ENCODE measurements at places on chromosomes 2 and 18.
A peak's percentile ranks its signal among the peaks of the same experiment; 100 is the strongest.

- DNase-seq, result peak; percentile 90
Observed at GRCh38 chr2:218979846-218980734, 4.9 kb downstream of the FEV start.

- DNase-seq, result no peak
Observed at GRCh38 chr2:83991992-83992391, 467.1 kb downstream of the SUCLG1 start.

DNA sequence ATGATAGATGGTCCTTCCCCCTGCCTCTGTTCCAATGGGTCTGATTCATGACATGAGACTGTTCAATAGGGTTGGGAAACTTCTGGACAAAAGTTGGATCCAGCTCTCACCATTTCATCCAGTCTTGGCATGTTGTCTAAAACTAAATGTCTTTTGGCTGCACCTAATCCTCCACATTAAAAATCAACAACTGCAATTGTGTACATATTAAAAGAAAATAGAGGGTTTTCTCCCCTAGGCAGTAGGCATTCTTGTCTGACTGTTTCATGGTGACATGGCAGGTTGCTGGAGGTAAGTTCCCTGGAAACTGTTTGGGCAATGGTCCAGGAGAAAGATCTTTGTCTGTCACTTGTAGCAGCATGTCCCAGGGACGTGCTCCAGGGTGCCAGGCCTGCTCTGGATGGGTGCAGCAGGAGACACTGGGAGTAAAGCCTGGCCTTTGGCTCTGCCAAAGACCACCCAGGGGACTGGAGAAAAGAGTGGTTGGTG lies 135.8 kb downstream of the TCF4 start:
- peak; percentile 63 for DNase-seq

DNA sequence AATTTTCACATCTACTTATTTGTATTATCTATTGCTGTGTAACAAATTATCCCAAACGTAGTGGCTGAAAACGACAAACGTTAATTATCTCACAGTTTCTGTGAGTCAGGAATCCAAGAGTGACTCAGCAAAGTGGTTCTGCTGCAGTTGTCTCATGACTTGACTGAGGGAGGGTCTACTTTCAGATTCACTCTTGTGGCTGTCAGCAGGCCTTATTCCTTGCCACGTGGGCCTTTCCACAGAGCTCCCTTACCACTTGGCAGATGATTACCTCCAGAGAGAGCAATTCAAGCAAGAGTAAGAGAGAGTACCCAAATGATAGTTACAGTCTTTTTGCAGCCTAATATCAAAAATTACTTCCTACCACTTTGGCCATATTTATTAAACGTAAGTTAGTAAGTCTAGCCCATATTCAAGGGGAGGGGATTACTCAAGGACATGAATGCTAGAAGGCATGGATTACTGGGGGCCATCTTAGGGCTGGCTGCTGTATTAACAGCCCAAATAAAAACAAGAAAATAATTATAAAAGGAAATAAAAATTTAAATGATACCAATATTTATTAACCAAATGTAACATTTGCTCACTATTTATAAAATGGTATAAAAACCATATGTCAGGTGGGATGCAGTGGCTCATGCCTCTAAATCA lies 48.7 kb upstream of the NBEAL1 start:
- DNase-seq, result no peak

DNA sequence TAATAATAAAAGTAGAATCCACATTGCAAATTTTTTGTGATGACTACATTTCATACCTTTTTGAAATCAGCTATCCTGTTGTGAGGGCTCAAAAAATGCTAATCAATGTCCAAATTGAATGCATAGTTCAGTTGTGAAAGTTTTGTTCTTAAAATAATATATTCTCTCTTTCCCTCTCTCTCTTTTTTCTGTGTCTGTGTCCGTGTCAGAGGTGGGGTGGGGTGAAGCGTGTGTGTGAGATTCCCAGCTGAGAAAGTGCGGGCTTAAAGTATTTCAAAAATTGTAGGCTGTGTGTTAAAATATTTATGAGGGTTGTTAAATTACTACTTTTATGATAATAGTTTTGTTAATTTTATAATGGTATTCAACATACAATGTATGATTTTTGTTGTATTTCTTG lies 388.0 kb upstream of the LRRTM4 start:
- DNase-seq, result no peak

- DNase-seq, result no peak
Observed at GRCh38 chr18:2354292-2354691, 217.0 kb downstream of the METTL4 start.

GRCh38 chr18:37872562-37872961 lies 307.0 kb upstream of the CELF4 start:
- no peak for DNase-seq

DNA sequence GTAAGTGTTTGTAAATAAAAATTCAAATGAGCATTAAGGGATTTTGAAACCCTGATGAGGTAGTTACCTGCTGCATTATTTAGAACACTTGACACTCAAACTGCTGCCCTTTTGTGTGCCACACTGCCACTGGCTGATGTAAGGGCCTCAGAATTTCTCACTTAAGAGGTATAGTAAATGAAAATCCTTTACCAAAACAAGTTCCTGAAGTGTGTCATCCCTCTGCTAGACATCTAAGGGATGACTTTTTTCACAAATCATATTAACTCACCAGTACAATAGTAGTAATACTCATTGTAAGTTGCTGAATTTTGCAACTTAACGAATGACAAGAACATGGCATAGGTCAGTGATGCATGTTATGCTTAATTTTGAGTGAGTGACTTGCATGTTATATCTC lies 274.9 kb upstream of the UBE2E3 start:
- DNase-seq, result no peak

GRCh38 chr18:26619350-26619749 lies 71.0 kb upstream of the KCTD1 start:
- DNase-seq, result no peak

DNA sequence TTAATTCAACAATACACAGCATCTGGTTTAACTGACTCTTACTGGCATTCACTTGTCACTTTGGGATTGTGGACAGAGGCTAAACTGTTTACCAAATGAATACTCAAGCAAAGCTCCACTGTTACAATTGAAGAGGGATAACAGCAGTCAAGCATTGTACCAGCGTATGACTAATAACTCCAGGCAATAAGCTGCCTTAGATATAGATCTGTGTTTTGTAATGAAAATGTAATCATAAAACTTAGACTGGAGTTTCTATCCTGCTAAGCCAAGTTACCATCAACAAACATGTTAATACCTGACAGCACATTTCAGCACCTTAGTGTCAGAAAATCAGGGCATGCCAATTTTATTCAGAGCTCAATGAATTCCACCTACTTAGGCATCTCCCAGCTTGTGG lies 889.5 kb downstream of the EPHA4 start:
- DNase-seq, result no peak

- no peak for DNase-seq
Observed at GRCh38 chr2:166388481-166389070, 12.8 kb upstream of the SCN9A start.

DNA sequence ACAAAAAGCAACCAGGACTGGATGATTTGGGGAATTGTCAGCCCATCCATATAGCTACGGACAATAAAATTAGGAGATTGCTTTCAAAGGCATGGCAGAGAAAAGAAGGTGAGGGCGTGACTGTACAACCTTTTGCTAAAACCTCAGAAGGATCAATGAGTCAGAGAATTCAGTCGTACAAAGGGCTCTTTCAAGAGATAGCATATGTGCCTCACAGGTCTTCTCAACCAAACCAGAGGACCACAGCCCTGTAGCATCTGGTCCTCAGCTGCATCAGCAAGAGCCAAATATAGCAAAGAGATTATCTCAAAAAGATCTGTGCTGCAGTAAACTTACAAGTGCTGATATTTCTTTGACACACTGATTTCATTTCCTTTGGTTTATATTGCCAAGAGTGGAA lies 149.9 kb upstream of the RAB6C start:
- no peak for DNase-seq

DNA sequence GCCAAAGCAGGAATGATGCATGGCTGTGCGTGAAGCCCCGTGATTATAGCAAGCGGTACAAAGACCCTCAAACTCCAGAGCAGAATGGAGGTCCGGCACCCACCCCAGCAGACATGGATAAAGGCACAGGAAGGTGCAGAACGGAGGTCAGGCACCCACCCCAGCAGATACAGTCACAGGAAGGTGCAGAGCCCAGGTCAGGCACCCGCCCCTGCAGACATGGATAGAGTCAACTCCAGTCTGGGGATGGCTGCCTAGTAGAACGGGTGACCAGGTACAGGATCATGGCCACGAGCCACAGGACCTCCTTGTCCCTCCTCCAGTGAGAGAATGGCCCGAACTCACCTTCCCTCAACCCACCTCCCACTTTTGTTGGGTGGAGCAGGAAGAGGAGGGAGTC lies 318.3 kb upstream of the SALL3 start:
- DNase-seq, result no peak

- no peak for DNase-seq
Observed at GRCh38 chr2:209806318-209806717, 34.7 kb downstream of the UNC80 start.

GRCh38 chr18:78677483-78678317 lies 301.9 kb upstream of the SALL3 start:
- DNase-seq, result no peak

DNA sequence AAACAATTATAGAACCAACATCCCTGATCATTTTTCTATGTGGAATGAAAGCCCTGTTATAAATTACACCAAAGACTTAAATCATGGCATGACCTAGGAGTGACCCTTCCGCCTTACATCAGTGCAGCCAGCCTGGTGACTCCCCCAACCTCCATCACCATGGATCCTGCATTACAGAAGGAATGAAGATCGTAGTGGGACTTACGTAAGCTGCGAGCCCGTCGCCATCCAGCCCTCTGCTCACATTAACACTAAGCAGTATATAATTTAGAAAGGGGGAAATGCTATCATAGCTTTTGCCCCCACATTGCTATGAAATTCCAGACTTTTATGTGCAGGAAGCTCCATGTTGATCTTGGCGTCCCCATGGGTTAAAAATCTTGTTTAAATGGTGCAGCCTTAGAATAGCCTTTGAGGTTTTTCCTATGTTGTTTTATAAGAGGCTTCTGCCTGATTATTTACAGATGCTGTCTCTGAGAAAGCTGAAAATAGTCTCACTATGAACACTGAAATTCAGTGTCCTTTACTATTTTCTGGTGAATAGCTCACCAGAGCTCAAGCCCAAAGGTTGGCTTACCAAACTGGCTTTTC lies 76.3 kb downstream of the COLEC12 start:
- DNase-seq, result no peak

DNA sequence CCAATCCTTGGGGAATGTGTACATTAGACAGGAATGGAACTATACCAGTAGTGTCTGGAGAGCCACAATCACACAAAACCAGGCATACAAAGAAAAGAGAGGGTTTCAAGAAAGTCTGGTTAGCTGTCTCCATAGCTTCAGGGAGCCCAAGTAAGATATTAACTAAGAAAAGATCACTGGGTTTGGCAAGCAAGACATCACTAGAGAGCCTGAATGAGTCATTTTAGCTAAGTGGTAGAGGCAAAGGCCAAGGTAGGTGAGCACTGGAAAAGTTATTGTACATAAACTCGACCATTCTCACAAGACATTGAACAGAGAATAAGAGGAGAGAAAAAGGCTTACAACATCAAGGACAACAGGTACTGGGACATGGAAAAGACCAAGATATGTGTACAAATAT lies 143.8 kb upstream of the ARL4C start:
- DNase-seq, result no peak

GRCh38 chr2:220221992-220222391 lies 594.6 kb downstream of the SLC4A3 start:
- DNase-seq, result no peak

DNA sequence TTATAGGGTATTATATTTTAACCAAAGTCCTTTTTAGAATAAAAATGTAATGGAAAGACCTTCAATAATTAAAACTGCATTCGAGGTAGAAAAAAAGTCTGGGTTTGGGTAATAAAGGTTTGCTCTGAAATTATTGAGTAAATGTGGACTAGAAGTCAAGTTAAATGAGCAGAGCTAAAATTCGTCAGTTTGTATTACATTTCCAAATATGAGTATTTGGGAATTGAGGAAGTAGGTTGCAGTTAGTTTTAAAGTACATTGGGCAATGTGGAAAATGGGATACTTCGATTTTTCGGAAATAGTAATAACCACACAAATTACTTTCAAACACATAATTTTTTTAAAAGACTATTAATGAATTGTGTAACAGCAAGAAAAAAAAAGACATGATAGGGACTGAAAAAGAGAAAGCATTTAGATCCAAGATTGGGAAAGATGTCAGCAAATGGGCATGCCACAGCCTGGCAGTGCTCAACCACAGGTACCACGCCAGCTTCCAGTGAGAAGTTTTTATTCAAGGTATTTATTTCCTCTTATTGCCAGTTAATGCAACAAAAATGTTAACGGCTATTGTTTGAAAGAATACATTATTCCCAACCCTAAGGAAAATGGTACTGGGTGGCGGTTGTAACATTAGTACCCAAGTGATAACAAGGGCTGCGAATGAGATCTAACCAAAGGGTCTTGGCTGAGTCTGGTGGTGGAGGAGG lies 50.0 kb downstream of the TTC39C start:
- DNase-seq, result no peak

GRCh38 chr18:42654556-42654955 lies 460.9 kb downstream of the RIT2 start:
- DNase-seq, result no peak

DNA sequence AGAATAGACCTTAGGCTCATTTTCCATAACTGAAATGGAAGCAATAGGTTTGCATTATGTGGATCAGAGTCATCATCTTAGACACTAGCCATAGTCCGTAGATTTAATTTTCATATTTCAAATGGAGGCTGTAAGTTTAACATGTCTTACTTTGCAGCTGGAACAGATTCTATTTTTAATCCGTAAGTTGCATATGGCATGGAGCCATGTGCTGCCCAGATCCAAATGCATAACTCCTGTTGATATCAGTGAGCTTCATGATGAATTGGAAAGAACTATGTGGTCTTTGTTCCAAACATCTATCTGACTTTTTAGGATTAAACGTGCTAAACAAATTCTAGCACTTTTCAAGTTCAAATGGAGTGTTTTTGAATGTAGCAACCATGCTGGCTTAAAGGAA lies 43.4 kb downstream of the MEIS1 start:
- DNase-seq, result peak; percentile 38

DNA sequence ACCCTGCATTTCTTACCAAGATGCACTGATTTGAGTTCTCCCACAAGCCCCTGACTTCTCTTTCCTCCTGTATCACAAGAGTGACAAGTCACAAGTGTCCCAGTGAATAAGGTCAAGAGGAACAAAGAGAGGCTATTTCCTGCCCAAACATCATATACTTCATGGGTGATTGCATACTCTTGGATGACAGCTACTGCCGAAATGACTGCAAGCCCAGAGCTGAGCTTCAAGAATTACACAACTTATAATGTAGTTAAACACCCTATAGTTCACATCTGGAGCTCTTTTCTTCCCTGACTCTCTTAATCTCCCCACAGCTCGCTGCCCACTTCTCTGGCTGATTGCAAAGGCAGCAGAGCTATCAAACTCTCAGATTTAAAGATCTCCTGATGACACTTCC lies 289.7 kb upstream of the PARD3B start:
- no peak for DNase-seq

GRCh38 chr18:27527856-27528255 lies 342.7 kb upstream of the CHST9 start:
- no peak for DNase-seq

GRCh38 chr2:188245230-188245629 lies 46.4 kb upstream of the GULP1 start:
- DNase-seq, result no peak

GRCh38 chr2:174771631-174772471 lies 7.6 kb upstream of the CHRNA1 start:
- DNase-seq, result peak; percentile 93

Measured in right cardiac atrium (tissue), 5 donors.